Stimulated activated CD4-positive, alpha-beta T cell treated with anti-CD3 and anti-CD28 coated beads, Interleukin-1b, Interleukin-23, amount 100 ng/mL, for 1 hour (primary cell): ENCODE measurements at places on chromosomes 6 and 20.

GRCh38 chr6:144662812-144663365 is 377.8 kb downstream of the UTRN start:
- no peak for DNase-seq

DNA sequence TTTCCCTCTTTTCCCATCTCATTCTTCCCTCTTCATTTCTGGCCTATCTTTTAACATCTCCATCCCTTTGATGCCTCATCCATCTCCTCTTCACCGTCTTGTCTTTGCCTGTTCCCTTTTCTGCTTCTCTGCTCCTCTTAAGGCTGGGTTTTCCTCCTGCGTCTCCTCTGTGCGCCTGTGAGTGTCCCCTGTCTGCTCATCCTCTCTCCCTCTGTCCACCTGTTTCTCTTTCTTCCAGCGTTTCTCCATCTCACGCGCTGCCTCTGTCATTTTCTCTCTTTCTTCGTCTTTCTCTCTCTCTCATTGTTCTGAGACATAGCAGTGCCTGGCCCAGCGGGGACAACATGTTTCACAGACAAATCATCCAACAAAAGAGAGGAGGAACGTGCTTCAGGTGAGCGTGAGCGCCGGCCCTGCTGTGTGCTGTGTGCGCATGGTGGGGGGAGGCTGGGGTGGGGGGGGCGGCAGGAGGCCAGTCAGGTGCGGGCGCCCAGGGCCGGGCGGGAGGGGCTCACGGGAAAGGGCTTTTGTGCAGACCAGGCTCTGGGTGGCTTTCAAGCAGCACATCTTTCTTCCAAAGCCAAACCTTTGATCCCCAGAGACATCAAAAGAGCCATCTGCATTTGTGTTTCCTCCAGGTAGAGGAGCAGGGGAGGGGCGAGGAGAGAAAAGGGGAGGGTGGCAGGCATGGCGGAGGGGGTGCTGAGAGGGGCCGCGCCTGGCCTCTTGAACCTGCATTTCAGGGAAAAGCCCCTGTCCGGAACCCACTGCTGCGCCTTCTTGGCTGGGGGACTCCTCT is 121.3 kb downstream of the VEGFA start:
- no peak for DNase-seq

GRCh38 chr6:89385156-89385667 is 26.9 kb downstream of the RRAGD start:
- no peak for DNase-seq

DNA sequence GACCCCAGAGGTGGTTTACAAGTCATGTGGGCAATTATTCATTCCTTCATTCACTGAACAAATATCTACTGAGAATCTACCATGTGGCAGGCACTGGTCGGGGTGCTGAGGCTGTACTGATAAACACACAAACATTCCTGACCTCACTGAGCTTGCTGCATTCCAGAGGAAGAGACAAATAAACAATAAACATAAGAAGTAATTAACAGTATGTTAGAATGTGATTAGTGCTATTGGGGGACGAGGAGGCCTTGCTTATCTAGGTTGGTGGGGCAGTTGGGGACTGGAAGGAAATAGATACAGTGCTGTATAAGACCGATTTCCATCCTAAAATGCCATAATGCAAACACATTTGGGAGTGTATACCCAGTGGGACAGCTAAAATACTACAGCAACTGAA is 44.1 kb downstream of the MAK start:
- DNase-seq: no peak
